ENCODE measurements at places on chromosomes 11 and 22.

GRCh38 chr22:41919357-41920224 lies 4.7 kb upstream of the SHISA8 start:
- DNase-seq, result no peak

DNA sequence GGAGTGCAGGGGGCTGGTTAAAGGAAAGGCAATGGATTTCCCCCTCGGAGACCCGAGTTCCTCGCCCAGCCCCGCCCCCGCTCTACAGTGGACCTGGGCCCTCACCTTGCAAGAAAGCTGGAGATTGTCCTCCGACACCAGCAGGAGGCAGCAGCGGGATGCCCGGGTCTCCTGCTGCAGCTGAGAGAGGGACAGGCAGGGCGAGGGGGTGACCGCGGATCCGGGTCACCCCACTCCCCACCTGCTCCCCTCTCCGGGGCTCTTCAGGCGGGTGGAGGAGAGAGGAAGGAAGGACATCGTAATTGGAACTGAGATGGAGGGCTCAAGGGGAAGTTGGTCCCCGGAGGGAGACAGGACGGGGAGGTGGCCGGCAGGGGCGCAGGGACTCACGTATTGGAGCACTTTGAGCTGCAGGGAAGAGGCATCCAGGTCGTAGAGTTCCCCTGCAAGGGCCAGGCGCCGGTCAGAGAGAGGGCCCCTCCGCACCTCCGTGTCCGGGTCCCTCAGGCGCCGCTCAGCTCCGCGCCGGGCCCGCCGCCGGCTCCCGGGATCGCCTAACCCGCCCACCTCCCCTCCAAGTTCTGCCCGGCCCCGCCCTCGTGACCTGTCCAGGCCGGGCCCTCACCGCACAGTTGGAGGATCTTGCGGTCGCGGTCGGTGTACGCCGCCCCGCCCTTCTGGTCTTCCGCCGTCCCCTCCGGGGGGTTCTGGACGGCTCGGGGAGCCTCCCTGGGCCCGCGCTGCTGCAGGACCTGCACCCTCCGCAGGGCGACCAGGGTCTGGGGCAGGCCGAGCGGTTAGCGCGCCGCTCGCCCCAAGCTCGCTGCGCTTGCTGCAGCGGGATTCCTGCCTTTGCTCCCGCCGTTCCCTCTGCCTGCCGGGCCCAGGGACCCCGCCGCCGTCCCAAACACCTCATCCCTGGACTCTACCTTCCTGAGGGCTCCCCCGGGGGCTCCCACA lies 84.1 kb downstream of the PDE2A start:
- DNase-seq, result no peak

GRCh38 chr22:26291940-26292666 lies 122.8 kb downstream of the SEZ6L start:
- DNase-seq, result no peak

- no peak for DNase-seq
Observed at GRCh38 chr22:45948081-45948648, 28.8 kb downstream of the WNT7B start.

DNA sequence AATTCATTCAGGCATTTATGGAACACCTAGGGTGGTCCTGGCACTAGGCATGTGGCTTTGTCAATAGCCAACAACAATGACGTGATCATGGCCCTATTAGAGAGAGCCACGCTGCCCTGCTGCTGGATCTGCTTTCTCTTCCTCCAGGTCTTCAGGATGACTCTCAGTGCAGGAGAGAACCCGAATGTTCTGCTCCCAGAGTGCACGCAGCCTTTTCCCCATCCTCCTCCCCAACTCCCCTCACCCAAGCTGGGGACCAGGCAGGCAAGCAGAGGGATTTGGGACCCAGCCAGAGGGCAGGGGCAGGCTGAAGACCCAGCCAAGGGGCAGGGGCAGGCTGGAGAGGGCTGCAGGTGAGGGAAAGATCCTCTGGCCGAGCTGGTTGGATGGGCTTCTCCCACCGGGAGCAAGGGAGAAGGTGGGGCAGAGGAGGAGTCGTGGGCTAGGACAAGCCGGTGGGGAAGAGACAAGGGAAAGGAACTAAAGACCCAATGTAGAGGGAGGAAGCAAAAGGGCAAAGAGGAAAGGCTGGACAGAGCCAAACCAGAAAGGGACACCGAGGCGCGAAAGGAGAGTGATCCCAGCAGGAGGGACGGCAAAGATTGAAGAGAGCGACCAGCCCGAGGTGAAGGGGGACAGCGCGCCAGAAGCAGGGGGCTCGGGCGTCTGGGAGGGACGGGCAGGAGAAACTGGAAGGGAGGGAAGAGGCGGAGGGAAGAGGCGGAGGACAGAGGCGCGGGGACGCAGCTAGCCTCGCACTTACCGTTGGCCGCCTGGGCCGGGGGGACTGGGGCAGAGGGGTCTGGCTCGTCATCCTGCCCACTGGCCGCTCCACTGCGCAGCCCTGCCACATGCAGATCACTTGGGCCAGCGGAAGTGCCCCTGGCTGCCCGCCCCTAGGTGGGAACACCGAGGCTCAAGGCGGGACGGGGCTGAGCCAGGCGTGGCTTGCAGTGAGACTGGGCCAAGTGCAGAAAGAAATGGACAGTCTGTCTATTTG lies at the start of gene KCTD14:
KCTD14 (minus strand) TSS at position 880 of the 1,000 bp plus-strand sequence; CDS start at position 853, 27 bp downstream.
- no peak for DNase-seq

- no peak for DNase-seq
Observed at GRCh38 chr11:85040166-85040565, 587.0 kb downstream of the DLG2 start.

DNA sequence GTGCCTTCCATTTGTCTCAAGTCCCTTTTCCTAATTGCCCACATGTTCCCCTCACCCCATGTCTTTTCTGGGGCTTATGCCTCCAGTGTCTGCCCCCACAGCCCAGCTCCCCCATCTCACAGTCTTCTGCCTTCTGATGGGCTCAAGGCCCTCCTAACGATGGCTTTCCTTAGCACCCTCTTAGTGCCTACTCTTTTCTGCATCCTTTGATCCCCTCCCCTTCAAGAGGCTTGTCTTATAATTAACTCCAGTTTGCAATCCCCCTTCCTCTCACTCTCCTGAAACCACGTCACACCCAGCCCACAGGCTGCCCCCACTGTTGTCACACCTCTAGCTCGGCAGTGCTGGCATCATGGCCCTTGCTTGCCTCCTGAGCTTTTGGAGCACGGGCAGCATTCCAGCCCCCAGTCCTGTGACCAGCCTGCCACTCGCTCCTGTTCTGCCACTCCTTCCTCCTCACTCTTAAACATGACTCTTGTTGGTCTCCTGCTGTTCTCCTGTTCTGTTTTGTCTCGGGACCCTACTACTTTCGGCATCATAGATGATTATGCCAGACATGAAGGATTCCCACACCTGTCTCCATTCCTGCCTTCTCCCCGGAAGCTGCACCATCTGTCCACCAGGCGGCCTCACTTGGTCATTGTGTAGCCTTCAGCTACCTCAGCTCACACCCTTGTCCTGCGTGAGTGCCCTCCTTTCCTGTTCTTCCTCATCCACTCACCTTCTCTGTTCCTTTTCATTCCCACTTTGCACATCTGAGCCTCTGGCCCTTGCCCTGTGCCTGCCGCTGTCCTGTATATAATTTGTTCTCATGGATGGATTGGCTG lies 26.1 kb downstream of the UBE2L3 start:
- no peak for DNase-seq

DNA sequence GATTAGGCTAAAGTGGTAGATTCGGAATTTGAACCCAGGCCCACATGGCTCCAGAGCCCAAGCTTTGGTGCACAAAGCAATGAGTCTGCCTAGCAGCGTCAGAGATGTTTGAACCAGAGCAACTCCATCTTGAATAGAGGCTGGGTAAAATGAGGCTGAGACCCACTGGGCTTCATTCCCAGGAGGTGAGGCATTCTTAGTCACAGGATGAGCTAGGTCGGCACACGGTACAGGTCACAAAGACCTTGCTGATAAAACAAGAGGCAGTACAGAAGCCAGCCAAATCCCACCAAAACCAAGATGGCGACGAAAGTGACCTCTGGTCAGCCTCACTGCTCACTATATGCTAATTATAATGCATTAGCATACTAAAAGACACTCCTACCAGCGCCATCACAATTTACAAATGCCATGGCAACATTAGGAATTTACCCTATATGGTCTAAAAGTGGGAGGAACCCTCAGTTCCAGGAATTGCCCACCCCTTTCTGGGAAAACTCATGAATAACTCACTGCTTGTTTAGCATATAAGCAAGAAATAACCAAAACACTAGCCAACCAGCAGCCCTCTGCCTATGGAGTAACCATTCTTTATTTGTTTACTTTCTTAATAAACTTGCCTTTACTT lies 40.3 kb upstream of the DAGLA start:
- DNase-seq, result no peak

DNA sequence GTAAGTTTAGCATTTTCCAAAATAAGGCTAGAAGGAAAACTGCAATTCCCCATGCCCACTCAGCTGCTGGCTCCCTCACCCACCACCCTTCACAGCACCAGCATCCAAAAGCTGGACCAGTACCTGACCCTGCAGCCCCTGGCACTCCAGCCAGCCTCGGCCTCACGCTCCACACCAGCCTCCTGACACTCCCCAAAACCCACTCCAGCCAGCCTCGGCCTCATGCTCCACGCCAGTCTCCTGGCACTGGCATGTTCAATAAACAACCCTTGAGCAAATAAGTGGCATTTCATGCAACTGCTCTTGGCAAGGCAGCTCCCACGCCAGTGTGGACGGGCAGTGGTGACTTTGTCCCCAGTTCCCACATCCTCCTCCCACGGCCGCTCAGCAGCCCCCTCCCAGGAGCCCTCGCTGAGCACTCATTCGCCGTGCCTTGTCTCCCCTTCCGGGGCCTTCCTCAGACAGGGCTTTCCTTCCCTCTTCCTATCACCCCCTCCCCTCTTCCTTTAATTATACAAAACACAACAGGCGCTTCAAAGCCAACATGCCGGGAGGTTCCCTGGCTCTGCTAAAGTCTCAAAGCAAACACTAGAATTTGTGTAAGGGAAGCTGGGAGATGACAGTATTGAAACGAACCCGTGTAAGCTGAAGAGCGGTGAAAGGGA lies 6.8 kb downstream of the TOLLIP start:
- DNase-seq, result no peak

DNA sequence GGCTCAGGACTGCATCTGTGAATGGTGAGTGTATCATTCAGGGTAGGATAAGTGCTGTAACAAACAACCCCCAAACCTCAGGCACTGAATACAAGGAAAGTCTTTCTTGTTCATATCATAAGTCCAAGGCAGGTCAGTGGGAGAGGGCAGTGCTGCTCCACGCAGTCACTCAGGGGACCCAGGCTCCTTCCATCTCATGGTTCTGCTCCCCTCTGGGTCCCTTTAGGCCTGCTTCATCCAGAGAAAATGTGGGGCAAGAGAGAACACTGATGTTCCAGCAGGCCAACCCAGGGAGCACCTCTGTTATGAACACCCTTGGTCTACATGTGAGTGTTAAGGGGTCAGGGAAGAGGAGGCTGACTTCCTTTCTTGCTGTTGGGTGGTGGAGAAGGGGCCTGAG lies 187.8 kb downstream of the CHST1 start:
- no peak for DNase-seq

GRCh38 chr22:48070760-48071159 lies 1308.3 kb downstream of the TBC1D22A start:
- no peak for DNase-seq

DNA sequence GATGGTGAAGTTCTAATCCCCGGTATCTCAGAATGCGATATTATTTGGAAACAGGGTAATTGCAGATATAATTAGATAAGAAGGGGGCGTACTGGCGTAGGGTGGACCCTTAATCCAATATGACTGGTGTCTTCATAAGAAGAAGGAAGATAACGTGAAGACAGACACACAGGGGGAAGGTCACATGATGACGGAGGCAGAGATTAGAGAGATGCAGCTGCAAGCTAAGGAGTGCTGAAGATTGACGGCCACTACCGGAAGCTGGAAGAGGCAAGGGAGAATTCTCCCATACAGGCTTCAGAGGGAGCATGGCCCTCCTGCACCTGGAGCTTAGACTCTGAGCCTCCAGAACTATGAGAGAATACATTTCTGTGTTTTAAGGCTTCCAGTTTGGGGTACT lies 54.8 kb downstream of the MIAT start:
- DNase-seq, result no peak

DNA sequence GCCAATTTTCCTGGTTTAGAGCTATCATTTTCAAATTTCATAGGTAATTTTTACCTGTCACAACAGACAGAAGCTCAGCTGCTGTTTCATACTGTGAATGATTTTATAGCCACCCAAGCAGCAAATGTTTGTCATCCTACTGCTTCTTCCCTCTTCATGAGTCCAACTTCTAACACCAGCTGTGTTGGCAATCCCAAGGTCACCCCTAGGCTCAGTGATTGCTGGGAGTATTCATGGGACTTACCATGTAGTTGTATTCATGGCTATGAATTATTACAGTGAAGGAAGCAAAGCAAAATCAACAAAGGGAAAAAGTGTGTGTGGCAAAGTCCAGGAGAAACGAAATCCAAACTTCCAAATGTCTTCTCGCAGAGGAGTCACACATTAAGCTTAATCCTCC lies 28.5 kb downstream of the CUL5 start:
- no peak for DNase-seq

- DNase-seq, result no peak
Observed at GRCh38 chr22:24106385-24107381, 74.6 kb upstream of the SUSD2 start.

- no peak for DNase-seq
Observed at GRCh38 chr11:132471466-132471865, 1060.8 kb downstream of the OPCML start.

DNA sequence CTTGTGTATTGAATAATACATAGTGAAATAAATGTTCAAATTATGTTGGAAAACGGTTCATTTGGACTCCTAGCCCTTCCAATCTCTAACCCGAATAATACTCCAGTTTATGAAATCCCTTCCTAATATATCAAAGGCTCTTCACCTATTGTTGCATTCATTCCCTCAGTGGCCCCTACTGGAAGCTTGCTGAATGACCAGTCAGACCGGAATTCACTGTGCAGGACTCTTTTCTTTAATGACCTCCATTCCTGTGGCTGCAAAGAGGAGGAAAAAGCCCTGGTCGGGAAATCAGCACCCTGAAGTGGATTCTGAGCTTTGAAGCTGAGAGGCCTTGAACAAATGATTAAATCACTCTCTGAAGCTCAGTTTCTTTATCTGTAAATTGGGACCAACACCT lies 19.1 kb upstream of the RCN1 start:
- DNase-seq, result no peak

- DNase-seq, result no peak
Observed at GRCh38 chr11:44939673-44940395, 10.8 kb downstream of the TP53I11 start.

DNA sequence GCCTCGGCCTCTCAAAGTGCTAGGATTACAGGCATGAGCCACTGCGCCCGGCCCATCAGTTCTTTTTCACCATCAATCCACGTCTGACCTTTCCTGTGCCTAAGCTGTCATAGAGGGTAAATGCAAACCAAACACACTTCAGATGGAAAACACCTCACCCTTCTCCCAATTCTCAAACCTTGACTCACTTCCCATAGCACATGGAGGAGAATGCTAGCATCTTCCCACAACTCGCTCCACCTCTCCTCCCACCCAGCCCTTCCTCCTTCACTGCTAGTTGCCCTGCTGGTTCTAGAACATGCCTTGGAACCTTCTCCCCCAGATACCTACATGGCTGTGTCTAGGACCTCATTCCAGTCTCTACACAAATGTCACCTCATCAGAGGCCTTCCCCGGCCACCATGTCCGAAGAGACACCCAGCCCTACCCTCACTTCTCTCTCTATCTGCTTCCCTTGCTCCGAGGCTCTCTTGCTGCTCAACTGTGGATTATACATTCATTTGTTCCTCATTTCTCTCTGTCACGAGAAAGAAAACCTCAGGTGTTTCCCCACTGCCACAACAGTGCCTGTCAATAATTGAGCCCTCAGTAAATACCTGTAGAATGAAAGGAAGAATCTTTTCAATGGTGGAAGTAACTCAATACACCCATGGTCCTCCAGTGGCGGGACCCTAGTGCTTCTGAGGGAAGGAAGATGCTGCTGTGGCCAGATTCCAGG lies 21.3 kb upstream of the NCF4 start:
- DNase-seq, result no peak

- no peak for DNase-seq
Observed at GRCh38 chr22:30245181-30245984, 1.2 kb downstream of the LIF start.
